ENCODE measurements at places on chromosomes 4 and X.

GRCh38 chr4:122831515-122832196, 5.0 kb downstream of the FGF2 start:
- DNase-seq = no peak

DNA sequence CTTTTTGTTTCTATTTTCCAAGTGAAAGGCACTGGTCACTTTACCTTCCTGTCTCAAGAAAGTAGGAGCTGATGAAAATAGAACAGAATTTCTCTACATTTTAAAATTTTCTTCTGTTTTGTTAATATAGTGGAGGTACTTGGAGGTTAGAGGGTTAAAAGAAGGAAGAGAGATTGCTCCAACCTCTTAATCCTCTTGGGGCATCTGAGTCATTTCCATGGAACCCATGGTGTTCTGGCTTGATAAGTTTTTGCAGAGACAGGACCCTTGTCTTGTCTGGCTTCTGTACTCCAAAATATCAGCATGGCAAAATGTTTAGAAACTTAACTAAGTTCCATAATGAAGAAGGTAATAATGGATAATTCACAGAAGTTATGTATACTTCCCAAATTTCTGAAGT, 727.2 kb downstream of the C4orf33 start:
- no peak for DNase-seq

GRCh38 chrX:74450803-74451449, 29.6 kb downstream of the SLC16A2 start:
- DNase-seq = no peak

DNA sequence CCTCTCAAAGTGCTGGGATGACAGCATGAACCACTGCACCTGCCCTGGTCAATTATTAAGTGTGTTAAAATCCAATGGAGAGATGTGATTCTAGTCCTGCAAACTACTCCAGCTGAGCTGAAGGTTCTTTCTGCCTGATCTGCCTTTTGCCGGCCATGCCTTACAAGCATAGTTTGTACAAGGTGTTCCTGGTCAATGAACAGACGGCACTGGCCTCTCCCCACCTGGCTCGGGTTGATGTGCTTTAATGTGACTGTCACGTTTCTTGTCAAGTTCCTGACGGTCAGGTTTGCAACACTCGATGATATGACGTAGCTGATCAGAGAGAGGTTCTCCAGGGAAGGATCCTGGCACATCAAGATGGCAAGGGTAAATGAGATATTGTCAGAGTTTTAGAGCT, 23.1 kb upstream of the PHKA2 start:
- DNase-seq = no peak

DNA sequence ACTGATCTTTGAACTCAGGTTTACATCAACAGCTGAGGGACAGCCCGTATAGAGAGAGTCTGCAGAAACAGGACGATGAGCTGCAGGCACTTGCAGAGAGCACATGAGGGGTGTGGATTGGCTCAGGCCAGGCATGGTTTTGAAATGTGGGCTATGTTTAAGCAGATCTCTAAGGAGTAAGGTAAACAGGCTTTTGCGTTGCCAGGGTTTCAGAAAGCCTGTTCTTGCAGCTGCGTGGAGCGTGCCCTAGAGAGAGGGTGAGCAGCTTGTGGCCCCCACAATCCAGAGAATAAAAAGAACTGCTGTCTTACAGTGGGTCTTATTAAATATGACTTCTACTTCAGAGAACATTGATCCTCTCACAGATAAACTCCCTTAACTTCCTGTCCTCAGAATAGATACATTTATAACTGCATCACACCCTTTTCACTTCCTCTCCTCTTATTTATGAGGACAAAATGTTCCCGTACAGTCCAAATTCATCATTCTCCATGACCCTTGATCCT, 64.1 kb downstream of the TMA16 start:
- peak; percentile 28 for DNase-seq

- no peak for DNase-seq
Observed at GRCh38 chr4:78299565-78299972, 242.4 kb downstream of the FRAS1 start.
